ENCODE measurements at places on chromosomes 13 and 19. TPM values are rescaled to one million over a fixed set of nuclear protein-coding genes. Genes with fewer than 3 reads are reported as not detected.

DNA sequence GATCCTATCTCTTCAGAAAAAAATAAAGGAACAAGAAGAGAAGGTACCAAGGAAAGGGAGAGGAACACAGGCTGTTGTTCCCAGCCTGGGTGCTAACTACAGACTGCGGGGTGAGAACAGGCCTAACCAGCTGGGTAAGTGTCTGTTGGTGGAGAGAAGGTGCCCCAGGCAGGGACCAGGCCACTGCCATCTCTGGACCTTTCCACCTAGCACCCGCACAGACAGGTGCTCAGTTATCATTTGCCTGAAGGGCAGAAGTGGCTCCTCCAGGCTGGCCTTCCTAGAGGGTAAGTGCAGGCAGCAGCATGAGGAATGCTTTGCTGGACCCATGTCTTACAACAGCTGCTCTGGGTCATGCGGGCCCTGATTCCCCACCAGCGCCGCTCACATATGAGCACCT lies 10.1 kb downstream of the DNMT1 start:
- no peak for DNase-seq

CILP2 gene
- 0.62 TPM for polyA plus RNA-seq

- DNase-seq: no peak
Observed at GRCh38 chr13:41590643-41591042, 133.3 kb downstream of the RGCC start.

DNA sequence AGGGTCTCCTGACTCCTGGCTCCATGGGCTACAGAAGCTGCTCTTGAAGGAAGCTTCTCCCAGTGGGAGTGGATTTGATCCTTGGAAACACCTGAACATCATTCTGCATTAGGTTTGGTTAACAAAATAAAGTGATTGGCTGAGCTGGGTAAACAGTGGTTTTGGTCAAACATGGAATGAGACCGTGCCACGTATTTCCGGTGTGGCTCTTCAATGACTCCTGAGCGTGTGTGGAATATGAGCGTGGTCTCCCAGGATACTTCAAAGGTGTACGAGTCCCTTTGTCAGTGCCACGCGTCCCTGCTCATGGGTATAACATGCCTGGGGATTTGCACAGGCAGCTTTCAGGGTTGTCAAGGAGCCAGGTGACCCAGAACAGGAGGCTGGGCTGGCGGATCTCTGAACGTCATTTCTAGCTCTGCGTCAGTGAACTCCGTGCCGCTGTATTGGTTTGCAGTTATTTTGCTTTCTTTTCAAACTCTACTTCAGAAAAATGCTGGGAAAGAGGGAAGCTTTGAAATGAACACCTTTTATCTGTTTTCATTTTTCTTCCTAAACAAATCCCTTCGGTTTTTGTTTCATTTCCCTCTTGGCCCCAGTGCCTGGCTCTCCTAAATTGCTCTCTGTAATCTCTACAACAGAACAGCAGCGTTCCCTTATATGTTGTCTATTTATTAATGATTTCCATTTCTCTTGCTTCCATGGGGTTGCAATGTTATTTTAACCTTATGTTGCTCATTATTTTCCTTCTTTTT lies 26.3 kb upstream of the GJB6 start:
- peak; percentile 35 for DNase-seq

DNA sequence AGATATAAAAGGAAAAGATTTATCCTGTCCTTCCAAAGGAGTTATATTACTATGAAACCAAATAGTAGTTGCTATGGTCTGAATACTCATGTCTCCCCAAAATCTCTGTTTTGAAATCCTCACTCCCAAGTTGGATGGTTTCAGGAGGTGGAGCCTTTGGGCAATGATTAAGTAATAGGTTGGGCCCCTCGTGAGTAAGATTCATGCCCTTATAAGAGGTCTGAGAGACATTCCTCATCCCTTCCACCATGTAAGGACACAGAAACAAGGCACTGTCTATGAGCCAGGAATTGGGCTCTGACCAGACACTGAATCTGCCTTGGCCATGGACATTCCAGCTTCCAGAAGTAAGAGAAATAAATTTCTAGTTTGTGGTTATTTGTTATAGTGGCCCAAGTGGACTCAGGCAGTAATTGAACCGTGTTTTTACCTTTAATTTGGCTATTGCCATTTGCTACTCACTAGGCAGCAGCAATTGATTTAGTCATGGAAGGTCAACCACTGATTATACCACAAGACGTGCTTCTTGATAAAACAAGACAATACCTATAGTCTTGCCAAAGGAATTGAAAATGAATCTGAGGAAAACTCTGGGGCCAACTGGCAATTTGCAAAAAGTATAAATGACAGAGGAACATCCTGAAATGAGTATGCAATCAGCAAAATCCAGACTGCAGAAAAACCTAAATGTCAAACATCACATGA lies 717.4 kb upstream of the SPRY2 start:
- no peak for DNase-seq

DNA sequence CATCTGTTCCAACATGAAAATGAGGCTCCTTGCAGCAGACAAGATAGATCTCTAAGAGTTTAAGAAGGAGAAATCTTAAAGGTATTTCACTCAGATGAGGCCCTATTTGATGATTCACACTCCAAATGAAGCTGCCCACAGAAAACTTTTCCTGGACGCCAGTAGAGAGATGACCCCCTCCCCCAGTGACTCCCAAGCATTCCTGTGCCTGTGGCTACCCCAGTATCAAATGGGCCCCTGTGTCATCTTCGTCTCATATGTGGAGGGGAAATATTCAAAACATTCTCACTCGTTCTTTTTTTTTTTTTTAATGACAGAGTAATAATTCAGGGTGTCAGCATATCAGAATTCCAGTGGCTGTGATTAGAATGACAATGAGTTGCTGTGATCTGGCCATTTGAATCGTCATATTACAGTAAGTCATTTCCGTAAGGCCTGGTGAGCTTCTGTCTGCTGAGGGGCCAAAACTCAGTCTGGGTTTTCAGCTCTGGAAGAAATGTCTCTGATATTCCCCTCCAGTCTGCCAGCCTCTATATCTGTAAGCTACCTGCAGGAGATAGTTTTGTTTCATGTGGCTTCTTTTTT lies 194.7 kb downstream of the URI1 start:
- DNase-seq: peak; percentile 15

DNA sequence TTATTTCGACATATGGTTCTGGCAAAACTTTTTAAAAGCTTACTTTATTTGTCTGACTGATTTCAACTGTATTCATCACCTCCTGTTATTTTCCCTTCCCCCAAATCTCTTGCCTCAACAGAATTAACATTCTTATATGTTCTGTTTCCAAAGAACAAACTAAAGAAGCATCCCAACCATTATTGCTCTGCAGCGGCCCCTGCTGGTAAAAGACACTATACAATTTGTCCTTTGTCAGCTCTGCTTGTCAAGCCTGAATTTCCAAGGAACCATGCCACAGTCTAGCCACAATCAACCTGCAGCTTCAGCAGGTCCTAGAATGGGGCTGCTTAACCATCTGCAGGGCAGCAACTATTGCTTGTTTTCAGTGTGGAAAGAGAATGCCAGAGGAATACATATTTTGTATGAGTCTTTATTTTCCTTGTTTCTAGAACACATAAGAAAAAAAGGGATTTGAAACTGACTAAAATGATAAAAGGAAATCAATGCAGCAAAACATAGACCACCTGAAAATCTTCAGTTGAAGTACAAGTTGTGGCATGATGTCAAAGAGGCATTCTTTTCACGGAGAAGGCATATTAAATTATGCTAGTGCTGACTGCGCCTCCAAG lies 845.3 kb downstream of the DIAPH3 start:
- peak; percentile 61 for DNase-seq

GRCh38 chr13:73960474-73960873 lies 173.7 kb downstream of the KLF12 start:
- DNase-seq: no peak

C1QTNF9 gene
- 0.10 TPM for polyA plus RNA-seq

DNA sequence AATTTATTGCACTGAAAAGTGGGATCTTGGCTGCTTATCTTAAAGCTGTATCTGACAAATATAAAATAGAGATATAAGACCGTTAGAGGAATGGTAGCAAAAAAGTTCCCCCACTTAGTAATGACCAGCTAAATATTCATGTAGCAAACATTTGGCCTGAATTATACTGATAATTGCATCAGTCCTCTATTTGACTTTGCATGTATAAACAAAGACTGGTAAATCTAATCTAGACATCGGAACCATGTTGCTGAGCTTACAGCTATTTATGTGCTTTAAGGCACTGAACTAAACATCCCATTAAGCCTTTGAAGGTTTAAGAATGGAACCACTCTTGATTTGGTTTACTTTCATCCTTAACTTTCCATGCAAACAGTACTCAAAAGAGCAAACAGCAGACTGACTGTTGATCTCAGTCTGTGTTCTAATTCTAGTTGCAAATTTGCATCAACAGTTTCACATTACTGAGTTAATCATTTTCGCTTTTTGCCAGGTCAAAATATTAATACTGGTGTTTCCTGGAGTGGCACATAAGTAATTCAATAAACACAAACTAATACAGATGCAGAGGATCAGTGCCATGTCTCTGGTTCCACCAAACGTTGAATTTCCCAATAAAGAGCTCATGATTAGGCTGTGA lies 203.5 kb upstream of the HTR2A start:
- DNase-seq: no peak

ARL11 gene
- not detected for polyA plus RNA-seq

DNA sequence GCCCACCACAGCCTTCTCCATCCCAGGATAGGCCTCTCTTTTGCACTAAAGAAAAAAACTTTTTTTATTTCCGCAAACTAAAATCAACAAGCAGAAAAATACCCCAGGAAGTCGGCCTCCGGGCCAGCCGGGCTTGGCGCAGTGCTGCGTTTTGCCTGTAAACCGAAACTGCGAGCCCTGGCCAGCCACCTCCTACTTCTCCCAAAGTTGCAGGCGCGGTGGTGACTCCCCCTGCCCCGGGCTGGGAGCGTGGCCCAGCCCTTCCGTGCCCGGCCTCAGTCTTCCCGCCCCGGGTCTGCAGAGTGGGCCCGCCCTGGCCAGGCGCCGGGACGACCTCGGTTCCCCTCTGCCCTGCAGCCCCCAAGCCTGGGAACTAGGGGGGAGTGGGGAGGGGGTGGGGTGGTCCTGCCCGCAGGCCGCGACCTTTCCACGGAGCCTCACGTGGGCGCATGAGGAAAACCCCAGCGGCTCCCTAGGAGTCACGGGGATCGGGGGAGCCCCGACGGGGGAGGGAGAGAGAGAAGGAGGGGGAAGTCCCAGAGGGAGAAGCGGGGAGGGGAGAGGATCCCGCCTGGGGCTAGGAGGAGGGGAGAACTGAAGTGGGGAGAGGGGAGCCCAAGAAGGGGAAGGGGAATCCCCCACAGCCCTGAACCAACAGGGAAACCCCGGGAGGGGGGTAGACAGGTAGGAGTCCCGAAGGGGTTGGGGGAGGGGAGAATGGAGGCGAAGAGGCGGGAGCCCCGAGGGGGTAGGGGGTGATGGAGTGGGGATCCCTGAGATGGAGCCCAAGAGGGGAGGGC lies 3.0 kb downstream of the GADD45B start:
- DNase-seq: peak; percentile 94

HIPK4 gene
- 0.08 TPM for polyA plus RNA-seq
